ENCODE measurements at places on chromosomes 1 and 21. TPM values are rescaled to one million over a fixed set of nuclear protein-coding genes. Genes with fewer than 3 reads are reported as not detected.

DNA sequence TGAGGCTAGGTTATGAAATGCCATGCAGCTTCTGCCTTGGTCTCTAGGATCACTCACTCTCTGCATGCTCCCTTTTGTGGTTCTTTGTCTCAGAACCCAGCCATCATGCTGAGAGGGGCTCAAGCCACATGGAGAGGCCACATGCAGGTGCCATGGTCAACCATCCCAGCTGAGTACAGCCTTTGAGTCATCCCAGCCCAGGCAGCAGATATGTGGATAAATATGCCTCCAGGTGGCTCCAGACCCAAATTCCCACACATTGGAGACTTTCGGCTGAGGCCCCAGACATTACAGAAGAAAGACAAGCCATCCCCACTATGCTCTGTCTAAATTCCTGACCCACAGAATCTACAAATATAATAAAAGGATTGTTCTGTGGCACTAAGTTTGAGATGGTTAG is 102.0 kb downstream of the LHX9 start:
- no peak overlapping the region for H3K4me3 ChIP-seq
- no peaks in the 10 kb centered on the region for H3K36me3 ChIP-seq
- DNase-seq = no peak
- H3K4me1 ChIP-seq = no peaks in the 10 kb centered on the region

DNA sequence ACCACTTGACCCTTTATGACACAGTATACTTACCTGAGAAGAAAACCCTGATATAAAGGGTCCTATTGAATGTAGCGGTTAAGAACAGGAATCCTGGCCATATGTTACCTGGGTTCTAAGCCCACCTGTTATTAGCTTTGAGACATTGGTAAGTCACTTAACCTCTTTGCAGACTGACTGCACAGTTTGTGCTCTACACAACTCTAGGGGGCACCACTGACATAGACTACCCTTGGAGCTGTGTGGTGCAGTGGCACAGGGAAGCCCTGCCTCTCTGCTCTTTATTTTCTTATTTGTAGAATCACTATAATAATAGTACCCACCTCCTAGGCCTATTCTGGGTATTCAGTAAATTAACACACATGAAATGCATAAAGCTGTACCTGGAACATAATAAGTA is 165.6 kb downstream of the C1orf94 start:
- DNase-seq = no peak
- H3K27me3 ChIP-seq = peaks cover 2% of the 10 kb centered on the region
- no peak overlapping the region for H3K4me3 ChIP-seq

DNA sequence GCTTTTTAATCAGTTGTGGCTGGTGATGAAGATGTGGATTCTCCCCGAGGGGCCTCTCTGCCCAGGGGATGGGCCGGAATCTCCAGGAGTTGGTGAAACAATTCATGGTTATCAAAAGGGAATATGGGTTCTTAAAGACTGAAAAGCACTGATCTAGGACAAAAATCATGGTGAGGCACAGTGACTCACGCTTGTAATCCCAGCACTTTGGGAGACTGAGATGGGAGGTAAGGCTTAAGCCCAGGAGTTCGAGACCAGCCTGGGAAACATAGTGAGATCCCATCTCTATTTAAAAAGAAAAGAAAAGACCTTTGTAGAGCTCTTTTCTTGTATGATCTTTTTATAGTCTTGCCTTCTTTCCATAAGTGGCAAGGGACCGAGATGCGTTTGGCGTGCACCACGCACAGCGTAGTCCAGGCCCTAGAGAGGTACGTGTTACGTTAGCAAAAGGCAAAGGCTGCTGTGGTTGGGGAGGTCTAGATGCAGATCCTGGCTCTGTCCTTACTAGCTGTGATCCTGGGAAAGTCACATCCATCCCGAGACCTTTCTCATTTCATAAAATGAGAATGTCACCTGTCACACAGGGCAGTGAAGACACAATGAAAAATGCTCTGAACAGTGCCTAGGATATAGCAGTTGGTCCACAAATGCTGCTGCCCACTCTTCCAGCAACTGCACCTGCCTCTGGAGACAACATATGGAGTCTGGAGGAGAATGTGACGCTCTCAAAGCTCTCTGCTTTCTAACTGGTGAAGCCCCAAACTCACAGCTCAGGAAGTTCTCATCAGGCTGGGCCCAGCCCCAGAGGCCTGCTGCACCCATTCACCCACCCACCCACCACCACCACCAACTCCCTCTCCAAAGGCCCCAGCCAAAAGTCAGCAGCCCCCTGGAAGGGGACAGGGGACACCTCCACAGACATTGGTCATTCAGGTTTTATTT is 54.8 kb downstream of the KIF21B start:
- H3K4me1 ChIP-seq = peaks cover 2% of the 10 kb centered on the region
- H3K4me3 ChIP-seq = no peak overlapping the region
- DNase-seq = no peak
- H3K27me3 ChIP-seq = no peaks in the 10 kb centered on the region

DNA sequence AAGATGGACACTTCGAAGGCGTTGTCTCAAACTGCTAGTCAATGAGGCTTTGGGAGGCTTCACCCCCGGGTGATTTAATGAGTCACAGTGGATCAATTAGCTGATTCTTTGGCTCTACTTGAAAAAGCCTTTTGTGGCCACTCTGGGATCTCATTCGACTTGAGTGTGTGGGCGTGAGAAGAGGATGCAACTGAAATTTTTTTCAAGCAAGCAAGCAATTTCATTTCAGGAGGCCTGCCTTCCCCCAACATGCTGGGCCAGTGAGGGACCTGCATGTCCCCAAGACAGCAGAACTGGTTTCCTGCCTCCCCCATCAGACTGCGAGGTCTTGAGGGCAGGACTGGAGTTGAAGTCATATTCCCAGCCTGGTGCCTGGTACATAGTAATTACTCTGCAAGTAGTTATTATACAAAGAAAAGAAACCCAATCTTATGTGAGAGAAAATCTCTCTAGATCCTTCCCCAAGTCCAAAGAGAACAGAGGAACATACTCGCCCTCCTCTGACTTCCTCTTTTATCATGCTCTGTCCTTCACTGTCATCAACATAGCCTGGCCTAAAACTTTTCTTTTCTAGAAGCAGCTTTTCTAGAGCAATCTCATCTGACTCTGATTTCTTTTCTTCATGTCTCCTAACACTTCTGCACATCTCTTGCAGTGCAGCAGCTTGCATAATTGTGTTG is 22.7 kb downstream of the SYT6 start:
- H3K4me3 ChIP-seq = no peak overlapping the region
- no peaks in the 10 kb centered on the region for H3K36me3 ChIP-seq
- peaks cover 7% of the 10 kb centered on the region for H3K27me3 ChIP-seq
- H3K27ac ChIP-seq = no peak overlapping the region
- H3K4me1 ChIP-seq = peaks cover 8% of the 10 kb centered on the region
- DNase-seq = no peak

- no peaks in the 10 kb centered on the region for H3K4me1 ChIP-seq
- H3K36me3 ChIP-seq = peaks cover 1% of the 10 kb centered on the region
- DNase-seq = no peak
- H3K4me3 ChIP-seq = no peak overlapping the region
- no peak overlapping the region for H3K27ac ChIP-seq
Observed at GRCh38 chr1:10337436-10337835, 61.4 kb upstream of the PGD start.

- H3K4me3 ChIP-seq = no peak overlapping the region
- H3K36me3 ChIP-seq = no peaks in the 10 kb centered on the region
- H3K27ac ChIP-seq = no peak overlapping the region
- no peaks in the 10 kb centered on the region for H3K4me1 ChIP-seq
- no peak for DNase-seq
Observed at GRCh38 chr1:240484804-240485443, 127.0 kb downstream of the GREM2 start.

- no peak overlapping the region for H3K4me3 ChIP-seq
- H3K36me3 ChIP-seq = no peaks in the 10 kb centered on the region
- H3K4me1 ChIP-seq = peaks cover 1% of the 10 kb centered on the region
- H3K27ac ChIP-seq = no peak overlapping the region
Observed at GRCh38 chr1:20370698-20371097, 80.0 kb downstream of the VWA5B1 start.

- DNase-seq = no peak
- no peaks in the 10 kb centered on the region for H3K27me3 ChIP-seq
- H3K4me1 ChIP-seq = peaks cover 12% of the 10 kb centered on the region
- H3K4me3 ChIP-seq = no peak overlapping the region
- H3K27ac ChIP-seq = peak overlapping the region; percentile 1
Observed at GRCh38 chr1:150807249-150808023, 624 bp downstream of the CTSK start.

- no peak for DNase-seq
- H3K27ac ChIP-seq = no peak overlapping the region
- peaks cover 8% of the 10 kb centered on the region for H3K27me3 ChIP-seq
- H3K4me3 ChIP-seq = no peak overlapping the region
- H3K36me3 ChIP-seq = no peaks in the 10 kb centered on the region
Observed at GRCh38 chr1:178652506-178653490, 72.2 kb upstream of the RALGPS2 start.

DNA sequence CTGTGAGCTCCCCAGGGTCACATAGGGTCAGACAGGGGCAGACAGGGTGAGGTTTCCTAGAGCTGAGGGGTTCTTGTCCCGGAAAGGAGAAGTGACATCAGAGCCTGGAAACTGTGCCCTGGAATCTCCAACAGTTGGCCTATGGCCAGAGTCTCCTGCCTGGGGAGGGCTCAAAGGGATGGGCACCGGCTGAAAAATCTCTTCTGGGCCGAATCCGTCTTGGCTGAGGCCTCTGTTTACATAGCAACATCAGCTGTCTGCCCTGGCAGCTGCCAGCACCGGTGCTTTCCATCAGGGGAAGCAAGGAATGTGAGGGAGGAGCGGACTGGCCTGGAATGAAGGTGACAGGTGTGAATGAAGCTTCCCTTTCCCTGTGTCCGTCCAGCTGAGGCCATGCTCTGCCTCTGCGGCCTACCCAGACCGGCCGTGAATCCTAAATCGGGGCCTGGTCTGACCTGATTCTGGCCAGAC is 30.7 kb downstream of the VASH2 start:
- no peak overlapping the region for H3K27ac ChIP-seq
- H3K36me3 ChIP-seq = no peaks in the 10 kb centered on the region
- H3K4me1 ChIP-seq = peaks cover 9% of the 10 kb centered on the region
- H3K4me3 ChIP-seq = no peak overlapping the region

DNA sequence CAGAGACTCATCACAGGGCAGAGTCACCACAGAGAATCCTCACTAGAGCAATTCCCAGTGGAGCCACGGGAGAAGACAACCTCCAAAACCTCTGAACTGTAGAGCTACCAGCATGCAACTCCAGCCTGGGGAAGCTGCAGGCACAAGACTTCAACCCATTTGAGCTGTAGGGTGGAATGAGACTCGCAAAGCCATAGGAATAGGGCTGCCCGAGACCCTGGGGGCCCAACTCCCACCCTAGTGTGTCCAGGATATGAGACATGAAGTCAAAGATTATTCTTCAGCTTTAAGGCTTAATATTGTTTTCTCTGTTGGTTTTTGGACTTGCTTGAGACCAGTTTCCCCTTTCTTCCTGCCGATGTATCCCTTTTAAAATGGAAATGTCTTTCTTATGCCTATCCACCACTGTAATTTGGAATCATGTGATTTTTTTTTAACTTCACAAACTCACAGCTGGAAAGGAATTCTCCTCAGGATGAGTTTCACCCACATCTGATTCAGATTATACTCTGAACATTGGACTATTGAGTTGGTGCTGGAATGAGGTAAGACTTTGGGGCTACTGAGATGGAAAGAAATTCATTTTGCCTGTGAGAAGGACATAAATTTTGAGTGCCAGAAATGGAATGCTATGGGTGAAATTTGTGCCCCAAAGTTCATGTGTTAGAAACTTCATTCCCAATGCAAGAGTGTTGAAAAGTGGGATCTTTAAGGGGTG is 59.6 kb upstream of the ST6GALNAC5 start:
- H3K27ac ChIP-seq = no peak overlapping the region
- H3K4me3 ChIP-seq = no peak overlapping the region
- H3K36me3 ChIP-seq = no peaks in the 10 kb centered on the region
- peaks cover 7% of the 10 kb centered on the region for H3K27me3 ChIP-seq
- DNase-seq = no peak

DNA sequence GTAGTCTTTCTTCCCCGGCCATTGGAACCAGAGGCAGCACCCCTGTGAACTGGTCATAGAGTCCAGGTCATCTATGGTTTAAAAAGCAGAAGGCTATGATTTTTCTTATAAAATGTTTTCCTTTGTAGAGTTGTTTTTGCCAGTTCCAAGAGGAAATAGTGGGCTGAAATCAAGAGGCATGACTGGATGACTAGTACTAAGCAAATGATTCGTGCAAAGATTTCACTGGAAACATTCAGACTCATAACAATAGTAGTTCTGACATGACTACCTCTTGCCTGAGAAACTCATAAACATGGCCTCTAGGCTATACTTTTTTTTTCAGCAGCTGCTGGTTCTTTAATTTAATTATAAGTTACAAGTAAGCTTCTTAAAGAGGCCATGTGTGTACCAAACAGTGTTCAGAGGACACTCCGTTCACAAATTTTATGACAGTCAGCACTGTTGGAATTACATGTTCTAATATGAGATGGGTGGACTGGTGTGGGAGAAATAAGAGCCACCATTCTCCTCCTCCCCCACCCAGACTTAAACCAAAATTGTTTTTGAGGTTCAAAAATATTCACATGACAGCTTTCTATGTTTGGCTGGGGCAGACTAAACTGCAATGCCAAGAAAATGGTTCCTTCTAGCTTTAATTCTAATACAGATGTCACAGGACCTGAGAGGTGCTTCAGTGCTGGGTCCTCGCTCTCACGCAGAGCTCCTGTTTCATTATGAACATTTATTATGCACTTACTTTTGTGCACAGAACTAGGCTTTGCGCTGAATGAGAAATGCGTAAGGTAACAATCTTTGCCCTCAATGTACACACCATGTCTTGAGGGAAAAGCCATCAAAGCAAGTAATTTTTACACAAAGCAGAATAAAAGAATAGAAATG is 147.5 kb downstream of the ZC3H11B start:
- H3K27me3 ChIP-seq = no peaks in the 10 kb centered on the region
- no peak overlapping the region for H3K27ac ChIP-seq
- no peak for DNase-seq
- no peak overlapping the region for H3K4me3 ChIP-seq
- H3K4me1 ChIP-seq = no peaks in the 10 kb centered on the region
- no peaks in the 10 kb centered on the region for H3K36me3 ChIP-seq

The DESI2 gene
- 28.0 TPM for total RNA-seq

The CFAP57 gene
- not detected for total RNA-seq

The ATP8B2 gene
- total RNA-seq = 91.2 TPM

The SELP gene
- total RNA-seq = 0.83 TPM

The PGBD5 gene
- total RNA-seq = not detected

The GBP6 gene
- total RNA-seq = 0.23 TPM

All from activated naive CD8-positive, alpha-beta T cell treated with anti-CD3 and anti-CD28 coated beads, Interleukin-2, amount 10 ng/mL, durations not matched to agents 7 days and 5 days (primary cell).